ENCODE measurements at places on chromosomes 7 and 10. TPM values are rescaled to one million over a fixed set of nuclear protein-coding genes. Genes with fewer than 3 reads are reported as not detected.

Gene PAX4
- not detected for total RNA-seq

Gene ANKRD30A
- 0.88 TPM for total RNA-seq

Gene PAPOLB
- not detected for total RNA-seq

Gene TBXAS1
- 10.4 TPM for total RNA-seq

Gene ACTR1A
- total RNA-seq, result 90.2 TPM

Gene CUBN
- 0.02 TPM for total RNA-seq

Gene NOD1
- total RNA-seq, result 7.0 TPM

Gene LMBR1
- 28.9 TPM for total RNA-seq

Gene TMEM213
- not detected for total RNA-seq

Gene ARL5B
- 9.6 TPM for total RNA-seq

Gene FXYD4
- not detected for total RNA-seq

Gene LARP4B
- total RNA-seq, result 33.1 TPM

Gene PITX3
- 0.27 TPM for total RNA-seq

Gene ATOH7
- total RNA-seq, result 0.26 TPM

Gene KIAA1217
- 2.8 TPM for total RNA-seq

Gene GSTK1
- total RNA-seq, result 116 TPM

Gene DEPP1
- 0.81 TPM for total RNA-seq

Gene SFTPA1
- not detected for total RNA-seq

Gene SRPK2
- total RNA-seq, result 34.2 TPM

Gene SLIT1
- total RNA-seq, result not detected

Gene NPSR1
- not detected for total RNA-seq

Gene GPRIN2
- 29.9 TPM for total RNA-seq

Gene COL13A1
- total RNA-seq, result 0.33 TPM

Gene NUTM2E
- 0.59 TPM for total RNA-seq

Gene SLC26A4
- total RNA-seq, result 0.04 TPM

Gene UFSP1
- 7.4 TPM for total RNA-seq

Gene VAX1
- 1.7 TPM for total RNA-seq

Gene LRRC4
- not detected for total RNA-seq

Gene MIOS
- 19.2 TPM for total RNA-seq

Gene PLPP4
- total RNA-seq, result 0.18 TPM

Data from A549 treated with RU486 at 1 μM for 4 hours (cell line).